Right ventricle myocardium superior (tissue), 1 donor: ENCODE measurements at places on chromosomes 2 and 18.

GRCh38 chr2:84768840-84769239 is 112.0 kb downstream of the TRABD2A start:
- no peak for DNase-seq

DNA sequence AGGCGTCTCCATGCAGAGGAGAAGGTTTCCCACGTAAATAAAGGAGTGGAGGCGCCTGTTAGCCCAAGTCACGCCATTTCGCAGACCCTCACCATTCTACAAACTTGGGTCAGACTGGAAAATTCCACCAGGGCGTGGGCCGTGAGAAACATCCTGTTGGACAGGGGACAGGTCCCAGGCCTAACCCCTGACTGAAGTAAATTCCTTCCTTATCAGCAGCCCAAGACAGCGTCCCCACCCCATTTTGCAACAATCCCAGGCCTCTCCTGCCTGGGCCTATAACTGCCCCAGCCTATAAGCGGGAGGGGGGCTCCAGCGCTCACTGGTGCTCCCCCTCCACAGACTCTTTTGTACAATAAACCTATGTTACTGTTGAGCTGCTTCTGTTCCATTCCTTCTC is 57.3 kb upstream of the CBLN2 start:
- no peak for DNase-seq

- peak; percentile 50 for DNase-seq
These were observed 85.9 kb downstream of the USP40 start for GRCh38 chr2:233480490-233481202.

DNA sequence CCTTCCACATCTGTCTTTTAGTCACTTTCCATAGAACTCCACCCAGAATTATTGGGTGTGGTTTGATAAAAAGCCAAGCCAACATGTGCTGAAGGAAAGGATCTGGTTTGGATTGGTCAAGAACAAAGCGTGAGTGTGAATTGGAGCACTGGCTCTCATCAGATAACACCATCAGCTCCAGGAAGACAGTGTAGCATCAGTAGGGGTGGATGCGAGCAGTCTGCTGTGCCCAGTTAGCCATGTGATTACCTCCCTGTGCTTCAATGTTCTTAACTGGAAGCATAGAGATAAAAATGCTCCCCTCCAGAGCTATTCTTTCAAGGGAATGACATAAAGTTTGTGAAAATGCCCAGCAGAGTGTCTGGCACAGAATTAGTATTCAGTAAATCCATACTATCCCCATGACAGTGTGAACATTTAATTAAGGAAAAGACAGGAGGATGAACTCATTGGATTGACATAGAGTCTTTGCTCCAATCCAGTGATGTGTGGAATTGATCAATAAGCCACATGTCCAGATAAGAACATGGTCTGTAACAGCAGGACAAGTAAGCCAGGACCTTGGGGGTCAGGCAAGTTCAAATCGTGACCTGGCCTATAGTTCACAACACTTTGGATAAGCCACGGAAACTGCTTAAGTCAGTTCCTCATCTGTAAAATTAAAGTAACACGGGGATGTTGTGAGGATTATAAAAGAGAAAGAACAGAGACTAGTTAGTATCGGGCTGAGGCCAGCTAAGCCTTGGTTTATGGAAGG is 68.0 kb downstream of the FAM124B start:
- no peak for DNase-seq

DNA sequence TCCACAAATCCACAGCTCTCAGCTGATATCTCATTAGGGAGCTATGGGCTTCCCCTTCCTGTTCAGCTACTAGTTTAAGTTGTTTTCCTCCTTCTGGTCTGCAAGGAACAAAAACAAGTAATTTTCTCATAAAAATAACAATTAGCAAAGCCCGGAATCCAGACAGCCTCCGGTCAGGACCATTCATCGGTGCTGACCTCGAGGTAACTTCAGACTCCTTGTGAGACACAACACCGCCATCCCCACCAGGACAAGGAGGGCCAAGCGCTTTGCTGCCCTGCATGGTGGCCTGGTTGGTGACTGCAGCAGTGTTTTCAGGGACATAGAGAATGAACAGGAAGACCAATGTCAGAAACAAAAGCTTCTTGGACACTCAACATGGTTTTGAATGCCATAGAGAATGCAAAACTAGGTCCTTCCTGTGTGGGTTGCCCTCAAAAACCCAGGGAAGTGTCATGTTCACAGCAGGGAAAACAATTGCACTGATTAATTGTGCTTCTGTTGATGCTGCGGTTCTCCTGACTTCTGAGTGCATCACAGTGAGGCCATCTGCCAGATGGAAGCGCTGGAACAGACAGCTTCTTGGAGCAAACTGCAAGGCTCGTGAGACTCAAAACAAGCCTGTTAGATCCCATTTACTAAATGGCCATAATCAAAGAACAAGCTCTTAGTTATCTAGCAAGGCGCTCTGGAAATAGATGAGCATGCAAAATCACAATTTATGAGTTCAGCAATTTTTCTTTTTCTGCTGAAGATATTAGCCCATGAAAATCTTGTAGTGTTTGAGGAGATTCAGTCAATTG is 77.1 kb downstream of the HS1BP3 start:
- no peak for DNase-seq

GRCh38 chr2:115678129-115678528 is 1235.7 kb downstream of the DPP10 start:
- no peak for DNase-seq

GRCh38 chr2:30636311-30636710 is 170.9 kb downstream of the CAPN13 start:
- DNase-seq: no peak

- DNase-seq: no peak
These were observed 186.5 kb upstream of the FANCL start for GRCh38 chr2:58427572-58428095.

GRCh38 chr18:68848242-68848641 is 50.4 kb downstream of the CCDC102B start:
- no peak for DNase-seq

GRCh38 chr18:58337686-58338085 is 291.2 kb downstream of the ALPK2 start:
- no peak for DNase-seq
